ENCODE measurements at places on chromosomes 16 and 17.

- H3K27me3 ChIP-seq = no peaks in the 10 kb centered on the region
- DNase-seq = no peak
- H3K27ac ChIP-seq = no peak overlapping the region
- no peaks in the 10 kb centered on the region for H3K36me3 ChIP-seq
- no peaks in the 10 kb centered on the region for H3K4me1 ChIP-seq
Measured at GRCh38 chr16:9797306-9797705, 384.9 kb downstream of the GRIN2A start.

GRCh38 chr16:72561-73548, at the start of gene RHBDF1:
Gene RHBDF1 (minus strand): TSS chr16:72631. CDS start chr16:65015, 7,616 bp downstream.
- H3K36me3 ChIP-seq = peaks cover 3% of the 10 kb centered on the region
- no peak for DNase-seq
- peaks cover 44% of the 10 kb centered on the region for H3K27me3 ChIP-seq
- peak within 1 kb of the TSS; percentile 80 for H3K4me3 ChIP-seq

- no peaks in the 10 kb centered on the region for H3K36me3 ChIP-seq
- peaks cover 23% of the 10 kb centered on the region for H3K4me1 ChIP-seq
- H3K27me3 ChIP-seq = no peaks in the 10 kb centered on the region
- no peak overlapping the region for H3K4me3 ChIP-seq
Measured at GRCh38 chr16:3097266-3097665, 1.8 kb downstream of the ZSCAN10 start.

DNA sequence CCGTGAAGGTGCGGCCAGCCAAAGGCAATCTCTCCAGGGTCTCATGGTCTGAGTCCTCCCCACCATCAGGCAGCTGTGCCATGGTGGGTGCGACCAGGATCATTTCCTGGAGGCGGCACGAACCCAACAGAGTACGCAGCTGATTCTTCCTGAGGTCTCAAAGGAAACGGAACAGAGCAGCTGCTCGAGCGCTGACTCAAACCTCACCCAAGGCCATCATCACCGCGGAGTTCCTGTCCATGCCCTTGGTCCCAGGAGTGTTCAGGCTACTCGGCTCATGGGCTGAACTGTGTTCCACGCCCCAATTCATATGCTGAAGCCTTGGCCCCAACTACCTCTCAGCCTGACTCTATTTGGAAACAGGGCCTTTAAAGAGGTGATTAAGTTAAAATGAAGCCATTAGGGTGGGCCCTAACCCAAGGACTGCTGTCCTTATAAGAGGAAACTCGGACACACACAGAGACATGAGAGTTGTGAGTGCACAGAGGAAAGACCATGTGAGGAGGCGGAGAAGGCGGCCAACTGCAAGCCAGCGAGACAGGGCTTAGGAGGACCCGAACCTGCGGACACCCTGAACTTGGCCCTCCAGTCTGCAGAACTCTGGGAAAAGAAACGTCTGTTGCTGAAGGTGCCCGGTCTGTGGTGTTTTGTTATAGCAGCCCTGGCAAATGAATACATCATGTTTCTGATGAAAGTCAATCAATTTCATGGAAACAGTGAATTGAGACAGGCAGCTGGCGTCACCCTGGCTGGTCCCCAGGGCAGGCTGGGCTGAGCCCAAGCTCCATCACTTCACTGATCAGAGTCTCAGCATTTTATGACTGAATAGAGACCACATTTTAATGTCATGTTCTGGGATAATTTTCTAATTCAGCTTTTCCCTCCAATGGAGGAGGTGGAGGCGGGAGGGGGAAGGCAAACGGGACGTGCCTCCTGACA, 13.7 kb downstream of the MXRA7 start:
- DNase-seq = no peak
- H3K27me3 ChIP-seq = no peaks in the 10 kb centered on the region
- H3K27ac ChIP-seq = no peak overlapping the region

- peaks cover 4% of the 10 kb centered on the region for H3K36me3 ChIP-seq
- no peaks in the 10 kb centered on the region for H3K27me3 ChIP-seq
- peak overlapping the region; percentile 99 for H3K4me3 ChIP-seq
- H3K4me1 ChIP-seq = peaks cover 31% of the 10 kb centered on the region
- H3K27ac ChIP-seq = peak overlapping the region; percentile 95
- no peak for DNase-seq
Measured at GRCh38 chr16:31072540-31073141, 1.4 kb downstream of the ZNF668 start.

DNA sequence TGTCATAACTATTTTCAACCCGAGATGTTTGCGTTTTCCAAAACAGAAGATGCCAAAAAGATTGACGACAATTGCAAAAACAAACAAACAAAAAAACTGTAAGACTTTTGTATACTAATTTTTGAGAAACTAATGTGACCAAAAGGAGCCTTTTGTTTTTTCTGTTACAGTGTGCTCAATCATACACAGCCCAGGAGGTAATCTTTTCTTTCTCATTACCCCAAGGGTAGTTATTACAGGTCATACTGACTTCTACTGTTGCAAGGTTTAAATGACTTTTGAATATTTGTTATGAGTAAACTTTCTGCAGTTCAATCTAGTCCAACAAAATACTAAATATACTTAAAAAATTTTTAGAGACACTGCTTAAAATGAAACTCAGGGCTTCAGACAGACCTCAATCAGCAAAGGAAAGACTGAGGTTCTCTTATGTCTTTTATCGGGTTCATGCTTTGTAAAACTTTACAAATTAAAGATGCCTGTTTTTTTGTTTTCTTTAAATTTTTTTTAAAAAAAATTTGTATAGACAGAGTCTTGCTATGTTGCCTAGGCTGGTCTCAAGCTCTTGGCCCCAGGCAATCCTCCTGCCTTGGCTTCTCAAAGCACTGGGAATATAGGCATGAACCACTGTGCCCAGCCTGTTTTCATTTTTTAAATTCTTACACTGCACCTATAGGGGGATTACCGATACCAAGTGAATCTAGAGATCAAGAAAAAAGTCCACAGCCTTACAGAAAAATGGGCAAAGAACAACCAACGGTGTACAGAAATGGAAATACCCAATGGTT, 47.6 kb downstream of the SPOP start:
- peak overlapping the region; percentile 59 for H3K27ac ChIP-seq
- peaks cover 29% of the 10 kb centered on the region for H3K4me1 ChIP-seq
- no peaks in the 10 kb centered on the region for H3K27me3 ChIP-seq
- H3K4me3 ChIP-seq = no peak overlapping the region

DNA sequence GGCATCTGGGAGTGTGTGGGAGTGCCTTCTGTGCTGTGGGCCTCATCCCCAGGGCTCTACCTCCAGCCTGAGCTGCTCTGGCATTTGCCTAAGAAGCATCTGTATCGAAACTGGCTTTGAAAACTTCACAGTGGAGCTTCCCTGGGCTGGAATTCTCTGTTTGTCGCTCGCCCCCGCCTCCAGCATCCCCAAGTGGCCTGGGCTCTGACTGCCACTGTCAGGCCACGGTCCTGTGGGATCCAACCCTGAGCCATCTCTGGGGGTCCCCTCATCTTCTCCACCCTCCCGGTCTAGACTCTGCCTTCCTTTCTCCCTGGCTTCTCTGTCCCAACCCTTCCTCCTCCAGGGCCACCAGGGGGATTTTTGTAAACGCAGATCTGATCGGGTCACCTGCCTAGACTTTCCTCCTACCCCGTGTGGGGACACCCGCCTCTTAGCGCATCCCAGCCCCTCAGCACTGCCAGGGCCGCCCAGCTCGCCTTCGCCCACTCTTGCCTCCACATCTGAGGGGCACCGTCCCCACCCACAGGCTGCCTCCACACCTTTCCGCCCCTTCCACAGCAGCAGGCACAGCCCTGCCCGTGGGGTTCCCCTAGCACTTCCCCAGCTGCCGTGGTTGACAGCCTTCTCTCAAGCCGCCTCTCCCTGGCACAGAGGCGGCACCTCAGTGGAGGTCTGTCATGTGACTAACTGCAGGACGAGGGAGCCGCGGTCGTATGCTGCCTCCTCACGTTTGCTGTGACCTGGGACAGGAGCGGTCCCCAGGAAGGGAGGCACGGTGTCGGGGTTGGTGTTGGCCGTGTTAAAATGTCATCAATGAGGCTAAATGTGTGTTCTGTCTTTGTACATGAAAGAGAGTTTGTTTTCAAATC, 12.0 kb downstream of the TBC1D24 start:
- peaks cover 33% of the 10 kb centered on the region for H3K4me1 ChIP-seq
- peak overlapping the region; percentile 86 for H3K4me3 ChIP-seq
- DNase-seq = peak; percentile 69

GRCh38 chr17:49316889-49317675, 45.0 kb downstream of the ZNF652 start:
- no peaks in the 10 kb centered on the region for H3K27me3 ChIP-seq
- H3K36me3 ChIP-seq = peaks cover 8% of the 10 kb centered on the region
- DNase-seq = no peak
- H3K27ac ChIP-seq = peak overlapping the region; percentile 79
- H3K4me3 ChIP-seq = no peak overlapping the region

DNA sequence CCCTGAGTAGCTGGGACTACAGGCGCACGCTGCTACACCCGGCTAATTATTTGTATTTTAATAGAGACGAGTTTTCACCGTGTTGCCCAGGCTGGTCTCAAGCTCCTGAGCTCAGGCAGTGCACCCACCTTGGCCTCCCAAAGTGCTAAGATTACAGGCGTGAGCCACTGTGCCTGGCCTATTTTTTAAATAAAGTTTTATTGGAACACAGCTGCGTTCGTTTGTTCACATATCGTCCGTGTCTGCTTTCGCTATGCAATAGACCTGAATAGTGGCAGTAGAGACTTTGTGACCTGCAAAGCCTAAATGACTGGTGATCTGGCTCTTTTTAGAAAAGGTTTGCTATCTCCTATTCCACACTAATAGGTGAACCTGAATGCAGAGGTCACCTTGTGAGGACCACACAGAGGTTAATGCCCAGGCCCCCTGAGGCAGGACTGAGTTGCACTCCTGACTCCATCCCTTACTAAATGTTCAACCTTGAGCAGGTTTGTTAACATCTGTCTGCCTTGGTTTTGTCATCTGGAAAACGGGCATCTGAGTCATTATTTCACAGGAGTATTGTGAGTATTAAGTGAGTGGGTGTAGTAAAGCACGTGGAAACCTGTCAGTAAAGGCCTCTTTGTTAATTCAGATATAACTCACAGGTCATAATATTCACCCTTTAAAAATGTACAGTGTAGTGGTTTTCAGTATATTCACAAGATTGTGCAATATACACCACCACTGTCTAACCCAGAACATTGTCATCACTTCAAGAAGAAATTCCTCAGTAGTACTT, 157.5 kb upstream of the CACNG5 start:
- H3K36me3 ChIP-seq = no peaks in the 10 kb centered on the region
- no peak for DNase-seq
- H3K4me3 ChIP-seq = no peak overlapping the region
- H3K27ac ChIP-seq = no peak overlapping the region
- peaks cover 22% of the 10 kb centered on the region for H3K4me1 ChIP-seq
- H3K27me3 ChIP-seq = no peaks in the 10 kb centered on the region

DNA sequence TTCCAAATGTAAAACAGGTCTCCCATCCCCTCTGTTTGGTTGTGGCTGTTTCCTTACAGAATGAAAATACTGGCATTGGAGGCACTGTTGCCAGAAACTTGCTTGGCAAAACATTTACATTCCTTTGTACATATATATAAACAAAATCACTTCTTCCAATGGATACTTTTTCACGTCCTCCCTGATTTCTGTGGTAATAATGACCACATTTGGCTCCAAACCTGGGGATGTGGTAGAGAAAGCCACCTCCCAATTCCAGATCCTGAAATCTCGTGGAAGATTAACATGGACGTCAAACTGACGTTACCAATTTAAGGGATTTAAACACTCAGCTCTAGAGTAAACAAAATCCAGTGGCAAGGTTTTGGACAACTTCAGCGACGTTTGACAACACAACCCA, 370.8 kb upstream of the ZFHX3 start:
- no peak overlapping the region for H3K4me3 ChIP-seq
- H3K36me3 ChIP-seq = no peaks in the 10 kb centered on the region
- DNase-seq = no peak
- H3K27ac ChIP-seq = no peak overlapping the region
- no peaks in the 10 kb centered on the region for H3K27me3 ChIP-seq
- no peaks in the 10 kb centered on the region for H3K4me1 ChIP-seq

DNA sequence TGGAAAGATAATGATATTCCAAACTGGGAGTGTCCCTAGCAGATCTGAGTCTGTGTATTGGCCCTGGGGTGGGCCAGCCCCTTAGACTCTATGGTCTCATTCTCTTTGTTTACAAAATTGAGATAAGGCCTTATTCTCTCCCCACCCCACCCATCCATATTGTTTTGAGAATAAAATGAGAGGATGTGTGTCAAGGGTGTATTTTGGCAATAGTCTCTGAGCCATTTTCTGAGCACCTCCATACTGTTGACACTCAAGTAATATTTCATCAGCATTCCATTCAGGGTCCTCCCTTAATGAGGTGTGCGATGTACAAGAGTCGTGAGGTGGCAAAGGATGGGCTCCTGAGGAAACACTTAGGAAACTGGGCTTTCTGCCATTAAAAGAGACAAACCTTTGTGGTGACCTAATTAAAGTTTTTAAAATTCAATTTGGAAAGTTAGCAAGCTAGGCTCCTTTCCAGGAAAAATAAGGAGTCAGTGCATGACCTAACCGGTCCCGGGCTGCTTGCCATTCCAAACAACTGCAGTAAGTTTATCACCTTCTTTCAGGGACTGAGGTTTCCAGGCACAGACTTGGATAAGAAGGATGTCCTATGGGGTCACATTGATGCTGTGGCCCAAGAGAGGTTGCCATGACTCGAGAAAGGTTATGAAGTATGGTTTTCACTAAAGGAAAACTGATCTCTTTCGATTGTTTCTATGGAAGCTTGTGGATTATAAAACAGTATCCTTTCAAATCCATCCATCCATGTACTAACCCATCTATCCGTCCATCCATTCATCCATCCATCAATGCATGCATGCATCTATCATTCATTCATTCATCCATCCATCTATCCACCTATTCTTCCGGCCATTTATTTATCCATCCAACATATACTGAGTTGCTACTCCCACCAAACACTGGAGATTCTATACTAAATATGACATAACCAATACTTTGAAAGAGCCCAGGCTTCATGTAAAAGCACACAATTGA, 443.3 kb downstream of the UTP18 start:
- H3K27me3 ChIP-seq = peaks cover 59% of the 10 kb centered on the region
- no peak overlapping the region for H3K4me3 ChIP-seq
- no peak for DNase-seq
- peaks cover 6% of the 10 kb centered on the region for H3K36me3 ChIP-seq
- H3K27ac ChIP-seq = no peak overlapping the region

GRCh38 chr17:16247586-16247984, 30.6 kb downstream of the PIGL start:
- H3K36me3 ChIP-seq = peaks cover 6% of the 10 kb centered on the region
- DNase-seq = no peak
- peaks cover 8% of the 10 kb centered on the region for H3K4me1 ChIP-seq
- H3K27ac ChIP-seq = no peak overlapping the region

DNA sequence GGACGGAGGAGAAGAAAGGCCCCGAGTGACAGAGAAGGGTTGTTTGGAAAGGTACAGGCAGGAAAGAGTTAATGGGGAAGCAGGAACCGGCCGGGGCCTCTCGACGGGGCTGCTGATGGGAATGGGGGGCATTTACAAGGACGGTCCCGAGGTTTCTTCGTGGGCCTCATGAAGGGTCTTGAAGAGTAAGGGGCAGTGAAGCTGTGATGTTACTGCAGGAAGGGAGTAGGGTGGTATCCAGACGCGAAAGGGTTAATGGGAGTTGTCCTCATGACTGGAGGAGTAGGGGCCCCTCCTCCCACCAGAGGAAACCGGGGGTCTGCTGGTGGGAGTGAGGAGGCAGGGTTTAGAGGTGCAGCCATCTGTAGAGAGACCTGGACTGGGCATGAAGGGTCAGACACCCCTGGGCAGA, 481 bp downstream of the PDK2 start:
- H3K27ac ChIP-seq = peak overlapping the region; percentile 98
- H3K4me1 ChIP-seq = peaks cover 38% of the 10 kb centered on the region
- DNase-seq = no peak
- H3K36me3 ChIP-seq = peaks cover 4% of the 10 kb centered on the region
- H3K27me3 ChIP-seq = no peaks in the 10 kb centered on the region

Measured in T-helper 17 cell (primary cell).